ENCODE measurements at places on chromosomes 7 and 10. TPM values are rescaled to one million over a fixed set of nuclear protein-coding genes. Genes with fewer than 3 reads are reported as not detected.

Gene TET1
- total RNA-seq, result 5.2 TPM

Gene FAM25G
- not detected for total RNA-seq

Gene UNCX
- total RNA-seq, result not detected

Gene HMX2
- not detected for total RNA-seq

Gene MBL2
- not detected for total RNA-seq

Gene CACNB2
- total RNA-seq, result 0.20 TPM

Gene DNAJC12
- total RNA-seq, result 4.8 TPM

Gene PLXNA4
- 29.5 TPM for total RNA-seq

Gene TMEM273
- 0.13 TPM for total RNA-seq

Gene CCDC146
- total RNA-seq, result 1.2 TPM

Gene CADPS2
- total RNA-seq, result 18.3 TPM

Gene INA
- 1.3 TPM for total RNA-seq

Gene SUPV3L1
- 30.8 TPM for total RNA-seq

Gene PRF1
- not detected for total RNA-seq

Gene AKR1C3
- total RNA-seq, result 74.1 TPM

Gene OR9A2
- total RNA-seq, result not detected

Gene SHH
- total RNA-seq, result not detected

Gene PTPRE
- total RNA-seq, result 4.8 TPM

Gene ACSL5
- 1.4 TPM for total RNA-seq

Gene KLLN
- 0.46 TPM for total RNA-seq
